ENCODE measurements at places on chromosomes 5 and 9. TPM values are rescaled to one million over a fixed set of nuclear protein-coding genes. Genes with fewer than 3 reads are reported as not detected.

GRCh38 chr5:2903451-2904395, 152.2 kb upstream of the IRX2 start:
- no peak for DNase-seq
- H3K36me3 ChIP-seq, result no peaks in the 10 kb centered on the region
- no peak overlapping the region for H3K4me3 ChIP-seq

GRCh38 chr5:133861161-133861737, 107.2 kb downstream of the C5orf15 start:
- H3K27me3 ChIP-seq, result no peaks in the 10 kb centered on the region
- no peak overlapping the region for H3K27ac ChIP-seq
- H3K36me3 ChIP-seq, result no peaks in the 10 kb centered on the region
- no peak overlapping the region for H3K4me3 ChIP-seq
- H3K4me1 ChIP-seq, result no peaks in the 10 kb centered on the region

DNA sequence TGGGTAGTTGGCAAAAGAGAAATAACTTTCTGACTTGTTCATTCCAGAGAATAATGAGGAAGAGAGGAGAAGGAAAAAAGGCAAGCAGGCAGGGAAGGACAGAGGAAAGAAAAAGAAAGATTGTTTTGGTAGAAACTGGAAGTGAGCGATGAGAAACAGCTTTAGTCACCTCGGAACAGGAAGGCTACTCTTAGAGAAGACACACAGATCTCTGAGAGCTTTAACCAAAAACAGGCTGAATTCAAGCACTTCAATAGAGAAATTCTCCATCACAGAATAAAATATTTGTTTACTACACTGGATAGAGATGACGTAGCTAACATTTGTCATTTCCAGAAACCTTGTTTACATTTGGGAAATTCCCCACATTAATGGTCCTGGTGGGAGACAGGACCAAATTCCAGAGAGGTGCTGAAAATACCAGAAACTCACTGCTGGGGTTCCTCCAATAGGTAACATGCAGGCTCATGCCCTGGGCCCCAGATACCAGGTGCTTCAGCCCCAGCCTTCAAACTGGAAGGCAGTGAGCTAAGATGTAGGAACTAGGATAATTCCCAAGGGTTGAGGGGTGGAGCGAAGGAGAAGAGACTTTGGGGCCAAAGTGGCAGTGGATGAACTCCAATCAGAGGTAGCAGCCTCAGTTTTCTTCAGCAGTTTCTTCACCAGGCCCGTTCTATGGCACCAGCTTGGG, 227.7 kb upstream of the GRAMD2B start:
- DNase-seq, result no peak
- H3K27ac ChIP-seq, result no peak overlapping the region
- H3K4me3 ChIP-seq, result no peak overlapping the region
- H3K4me1 ChIP-seq, result no peaks in the 10 kb centered on the region
- no peaks in the 10 kb centered on the region for H3K27me3 ChIP-seq
- H3K36me3 ChIP-seq, result no peaks in the 10 kb centered on the region

DNA sequence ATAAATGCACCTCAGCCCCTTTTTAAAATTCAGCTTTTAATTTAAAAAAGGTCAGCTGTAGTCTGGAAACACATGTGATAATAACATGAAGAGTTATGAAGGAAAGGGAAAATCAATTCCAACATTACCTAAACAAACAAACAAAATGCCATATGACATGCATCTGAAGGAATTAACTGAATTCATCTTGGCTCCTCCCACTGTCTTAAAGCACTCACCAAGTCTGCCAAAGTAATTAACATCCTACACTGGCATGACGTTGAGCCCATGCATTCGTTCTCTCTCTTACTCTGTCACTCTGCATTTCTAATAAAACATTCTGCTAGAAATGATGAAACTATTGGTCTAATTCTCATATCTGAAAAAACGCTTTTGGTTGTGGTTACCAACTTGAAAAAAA, 37.7 kb downstream of the TSSK1B start:
- H3K4me3 ChIP-seq, result no peak overlapping the region
- DNase-seq, result no peak

- no peak overlapping the region for H3K27ac ChIP-seq
- H3K4me3 ChIP-seq, result no peak overlapping the region
- H3K27me3 ChIP-seq, result no peaks in the 10 kb centered on the region
- no peaks in the 10 kb centered on the region for H3K4me1 ChIP-seq
Observed at GRCh38 chr5:68141494-68141893, 74.1 kb upstream of the PIK3R1 start.

- DNase-seq, result no peak
- H3K4me1 ChIP-seq, result no peaks in the 10 kb centered on the region
- H3K36me3 ChIP-seq, result no peaks in the 10 kb centered on the region
- no peak overlapping the region for H3K4me3 ChIP-seq
- no peak overlapping the region for H3K27ac ChIP-seq
- no peaks in the 10 kb centered on the region for H3K27me3 ChIP-seq
Observed at GRCh38 chr5:137533963-137534362, 34.8 kb upstream of the SPOCK1 start.

DNA sequence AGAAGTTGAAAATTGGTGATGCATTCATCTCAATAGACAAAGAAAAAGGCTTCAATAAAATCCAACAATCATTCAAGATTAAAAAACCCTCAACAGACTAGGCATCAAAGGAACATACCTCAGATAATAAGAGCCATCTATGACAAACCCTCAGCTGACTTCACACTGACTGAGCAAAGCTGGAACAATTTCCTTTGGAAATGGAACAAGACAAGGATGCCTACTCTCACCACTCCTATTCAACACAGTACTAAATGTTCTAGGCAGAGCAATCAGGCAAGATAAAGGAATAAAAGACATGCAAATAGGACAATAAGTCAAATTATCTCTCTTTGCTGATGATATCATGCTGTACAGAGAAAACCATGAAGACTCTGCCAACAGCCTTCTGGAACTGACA, 1188.1 kb downstream of the DTWD2 start:
- no peaks in the 10 kb centered on the region for H3K4me1 ChIP-seq
- no peaks in the 10 kb centered on the region for H3K27me3 ChIP-seq

GRCh38 chr9:130518943-130519799, 60.2 kb upstream of the FUBP3 start:
- no peak for DNase-seq
- H3K27ac ChIP-seq, result no peak overlapping the region
- H3K27me3 ChIP-seq, result no peaks in the 10 kb centered on the region
- no peaks in the 10 kb centered on the region for H3K4me1 ChIP-seq
- no peak overlapping the region for H3K4me3 ChIP-seq

KIF20A gene
- total RNA-seq, result 0.24 TPM

CCDC180 gene
- total RNA-seq, result 5.5 TPM

CDC25C gene
- total RNA-seq, result not detected

Measured in ovary (tissue), 10 donors.